ENCODE measurements at places on chromosomes 1 and 21.

- DNase-seq, result no peak
Observed at GRCh38 chr1:23576338-23577055, 17.2 kb upstream of the ID3 start.

DNA sequence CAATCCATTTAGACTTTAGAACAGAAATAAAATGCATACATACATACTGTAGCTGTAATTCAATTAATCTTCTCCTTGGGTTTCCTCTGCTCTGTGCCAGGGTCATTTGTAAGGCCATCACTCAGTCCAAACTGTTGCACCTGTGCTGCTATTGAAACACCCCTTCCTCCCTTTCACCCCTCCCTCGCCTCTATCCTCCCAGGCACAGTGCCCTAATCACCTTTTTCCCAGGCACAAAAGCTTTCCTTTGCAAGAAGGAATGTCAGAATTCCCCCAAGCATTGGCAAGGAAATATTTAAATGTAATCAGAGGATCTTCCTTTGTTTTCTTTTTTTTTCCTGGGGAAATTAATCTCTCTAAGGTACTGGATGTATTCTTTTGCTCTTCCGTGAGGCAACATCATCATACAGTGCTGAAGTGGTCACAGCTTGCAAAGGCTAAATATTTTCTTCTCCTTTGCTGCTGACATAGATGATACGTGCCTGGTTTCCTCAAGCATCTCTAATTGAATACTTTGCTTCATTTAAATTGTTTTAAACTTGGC lies 339.3 kb upstream of the NR5A2 start:
- DNase-seq, result no peak

DNA sequence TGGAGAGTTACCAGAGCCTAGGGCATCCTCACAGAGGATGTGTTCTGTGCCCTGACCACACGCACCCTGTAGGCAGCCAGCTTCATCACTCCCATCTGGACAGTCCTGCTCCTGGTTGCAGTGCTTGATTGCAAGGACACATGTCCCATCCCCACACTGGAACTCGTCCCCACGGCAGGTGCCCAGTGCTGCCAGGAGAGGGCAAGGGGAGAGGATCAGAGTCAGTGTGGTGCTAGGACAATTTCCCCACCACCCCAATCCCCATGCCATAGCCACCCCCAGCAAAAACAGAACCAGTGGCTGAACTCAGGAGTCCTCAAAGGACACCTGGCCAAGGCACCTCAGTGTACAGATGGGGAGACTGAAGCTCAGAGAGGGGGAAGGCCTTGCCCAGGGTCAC lies 37.2 kb upstream of the MAGOH start:
- DNase-seq, result no peak

DNA sequence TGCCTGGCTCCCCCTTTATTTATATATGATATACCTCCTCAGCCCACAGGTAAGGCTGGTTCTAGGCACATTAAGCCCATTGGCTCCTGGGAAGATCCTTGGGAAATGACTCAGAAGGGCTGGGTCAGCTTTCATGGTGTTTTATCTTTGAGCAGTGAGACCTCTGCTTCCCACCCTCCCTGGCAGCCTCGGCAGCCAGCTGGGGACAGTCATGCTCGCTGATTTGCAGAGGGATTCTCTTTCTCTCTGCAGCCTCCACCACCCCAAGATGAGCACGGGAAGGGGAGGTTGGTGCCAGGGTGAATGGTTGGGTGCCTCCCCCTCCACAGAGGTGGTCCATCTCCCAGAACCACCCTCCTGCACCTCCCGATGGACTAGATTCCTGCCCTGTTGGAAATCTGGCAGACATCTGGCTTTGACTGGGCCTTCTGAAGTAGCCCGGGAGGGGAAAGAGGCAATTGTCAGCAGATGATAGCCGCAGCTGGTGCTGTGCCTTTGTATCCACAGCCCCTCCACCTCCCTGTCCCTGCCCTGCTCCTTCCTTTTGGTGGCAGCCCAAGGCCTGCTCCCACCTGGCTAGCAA lies 24.6 kb downstream of the IER5 start:
- DNase-seq, result no peak

GRCh38 chr1:234925440-234926263 lies 203.0 kb downstream of the TOMM20 start:
- DNase-seq, result no peak

DNA sequence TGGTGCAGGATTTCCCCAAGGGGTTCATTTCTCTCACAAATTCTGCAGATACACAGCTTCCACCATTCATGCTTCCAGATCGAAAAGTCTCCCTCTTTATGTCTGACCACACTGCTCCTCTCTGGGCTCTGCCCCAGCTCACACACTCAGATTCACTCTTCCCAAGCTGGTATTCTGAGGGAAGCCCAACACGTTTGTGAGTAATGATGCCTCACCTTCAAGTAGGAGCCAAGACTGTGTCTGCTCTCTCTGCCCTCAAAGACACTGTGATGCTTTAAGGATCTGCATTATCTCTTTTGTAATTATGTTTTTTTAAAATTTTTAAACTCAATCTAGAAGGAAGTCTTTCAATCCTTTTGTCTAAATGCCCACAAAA lies 19.8 kb downstream of the PRAMEF11 start:
- no peak for DNase-seq

Measured in left ventricle myocardium inferior (tissue), 1 donor.